Inflammatory macrophage treated with lipopolysaccharide for 1 hour (primary cell): ENCODE measurements at places on chromosomes 6 and 20.

DNA sequence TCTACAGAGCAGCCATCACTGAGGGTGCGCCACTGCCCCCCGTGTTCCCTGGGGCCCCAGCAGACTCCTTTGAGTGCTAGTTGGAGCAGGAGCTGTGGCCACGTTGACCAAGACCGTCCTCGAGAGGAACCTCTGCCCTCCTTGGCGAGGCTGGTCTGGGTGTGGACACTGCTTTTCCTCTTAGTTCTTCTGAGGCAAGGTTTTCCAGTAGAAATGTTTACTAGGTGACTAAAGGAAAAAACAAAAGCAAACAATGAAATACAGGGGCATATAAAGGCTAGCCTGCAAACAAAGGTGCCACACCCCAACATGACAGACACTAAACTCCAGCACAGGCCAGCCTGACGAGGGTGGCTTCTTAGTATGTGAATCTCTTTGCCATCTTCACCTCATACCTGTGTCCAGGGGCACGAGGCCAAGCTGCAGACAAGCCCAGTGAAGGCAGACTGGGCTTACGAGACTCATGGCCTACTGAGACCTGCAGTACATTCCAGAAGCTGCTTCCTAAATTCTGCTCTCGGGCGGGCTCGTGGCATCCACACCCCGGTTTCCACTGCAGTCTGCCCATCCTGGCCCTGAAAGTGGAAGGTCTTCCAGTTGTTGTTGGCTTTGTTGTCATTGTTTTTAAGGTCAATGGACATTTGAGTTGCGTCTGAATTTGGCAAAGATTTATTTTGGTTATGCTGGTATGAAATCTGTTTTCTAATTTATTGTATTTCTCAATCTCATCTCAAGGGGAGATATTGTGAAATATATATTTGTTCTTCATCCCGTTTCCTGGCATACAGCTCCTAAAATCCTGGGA is 39.2 kb downstream of the FAM50B start:
- no peak for DNase-seq

GRCh38 chr6:14790976-14791375 is 454.9 kb upstream of the JARID2 start:
- DNase-seq = no peak

GRCh38 chr6:52435345-52435744 is 15.2 kb downstream of the EFHC1 start:
- no peak for DNase-seq

DNA sequence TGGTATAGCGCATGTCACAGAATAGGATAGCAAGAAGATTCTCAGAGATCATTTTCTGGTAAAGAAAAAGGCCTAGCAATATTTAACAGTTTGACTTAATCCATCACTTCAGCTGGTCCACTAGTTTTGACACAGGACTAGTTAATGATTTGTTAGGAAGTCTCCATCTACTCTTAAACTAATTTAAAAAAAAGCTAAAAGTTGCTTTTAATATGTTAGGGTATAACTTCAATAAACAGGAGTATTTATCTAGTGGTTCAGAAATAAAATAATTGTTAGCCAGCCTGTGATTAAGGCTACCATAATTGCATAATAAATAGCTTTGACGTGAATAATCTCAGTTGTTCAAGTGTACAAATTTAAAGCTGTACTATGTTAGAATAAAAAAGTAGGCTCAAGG is 195.6 kb downstream of the FUT9 start:
- no peak for DNase-seq

- DNase-seq = no peak
Observed at GRCh38 chr20:47136782-47137181, 219.7 kb downstream of the ZMYND8 start.

DNA sequence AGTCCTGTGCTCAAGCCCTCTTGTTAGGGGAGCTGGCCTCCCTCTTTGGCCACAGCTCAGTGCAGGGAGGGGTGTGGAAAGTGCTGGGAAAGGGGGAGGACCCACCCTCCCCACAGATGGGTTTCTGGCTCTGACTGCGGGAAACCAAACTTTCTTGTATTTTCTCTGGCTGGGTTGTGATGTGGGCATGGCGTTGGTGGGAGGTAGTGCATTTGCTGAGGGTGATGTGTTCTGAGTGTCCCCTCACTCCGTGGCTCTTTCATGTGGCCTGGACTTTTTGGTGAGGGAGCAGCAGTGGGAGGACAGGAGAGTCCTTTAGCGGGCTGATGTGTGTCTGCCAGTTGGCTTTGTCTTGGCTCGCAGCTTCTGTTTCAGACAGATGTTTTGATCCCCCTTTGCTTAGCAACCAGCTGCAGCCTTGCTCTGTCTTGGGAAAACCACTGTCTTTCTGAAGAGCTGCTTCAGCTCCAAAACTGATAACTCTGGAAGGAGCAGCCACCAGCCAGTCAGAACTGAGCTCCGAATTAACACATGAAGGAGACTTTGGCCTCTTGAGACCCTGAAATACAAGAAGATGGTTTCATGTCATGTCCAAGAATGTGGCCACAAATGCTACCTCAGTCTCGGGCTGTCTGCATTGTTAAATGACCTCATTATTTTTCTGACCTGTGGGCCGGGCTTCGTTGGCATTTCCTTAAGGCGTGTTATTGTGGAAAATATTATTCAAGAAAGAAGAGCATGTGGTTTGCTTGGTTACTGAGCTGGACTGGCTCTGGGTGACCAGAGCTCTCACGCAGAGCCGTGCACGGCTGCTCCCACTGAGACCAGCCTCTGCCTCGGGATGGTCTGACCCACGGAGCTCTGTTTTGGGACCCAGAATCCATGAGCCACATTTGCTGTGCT is 21.5 kb downstream of the SYNJ2 start:
- DNase-seq = no peak

GRCh38 chr6:170160628-170161611 is 130.0 kb downstream of the DLL1 start:
- DNase-seq = no peak

DNA sequence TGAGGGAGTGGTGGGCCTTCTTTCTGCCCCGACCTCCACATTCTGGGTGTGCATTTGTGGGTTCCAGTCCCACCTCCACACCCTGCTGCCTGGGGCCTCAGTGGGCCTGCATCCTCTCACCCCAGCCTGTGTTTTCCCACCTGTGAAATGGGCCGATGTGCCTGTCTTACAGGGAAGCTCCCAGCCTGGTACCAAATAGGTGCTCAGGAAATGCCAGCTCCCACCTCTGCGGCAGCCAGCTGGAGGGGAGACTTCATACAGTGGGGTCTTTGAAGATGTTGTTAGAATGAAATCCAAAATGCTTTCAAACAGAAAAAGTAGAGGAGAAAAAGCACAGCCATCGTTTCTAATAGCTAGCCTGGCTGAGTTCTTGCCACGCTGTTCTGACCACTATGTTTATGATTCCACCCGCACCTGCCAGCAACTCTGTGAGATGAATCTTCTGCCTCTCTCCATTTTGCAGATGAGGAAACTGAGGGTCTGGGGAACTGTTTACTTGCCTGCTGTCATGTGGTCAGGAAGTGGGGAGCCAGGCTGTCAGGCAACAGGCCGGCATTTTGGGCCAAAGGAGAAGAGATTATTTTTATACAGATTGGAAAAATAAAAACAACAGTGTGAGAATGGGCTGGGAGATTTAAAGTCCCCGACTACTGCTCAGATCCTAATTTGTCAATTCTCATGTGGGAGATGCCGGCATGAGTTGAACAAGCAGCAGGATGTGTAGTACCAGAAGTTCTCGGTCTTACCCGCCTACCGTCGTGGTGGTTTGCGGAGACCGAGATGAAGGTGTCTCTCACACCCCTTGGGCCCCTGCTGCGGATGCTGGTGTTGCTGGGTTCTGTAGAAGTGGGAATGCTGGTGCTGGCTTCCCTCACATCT is 4.6 kb downstream of the TMEM181 start:
- DNase-seq = no peak

- DNase-seq = no peak
Observed at GRCh38 chr6:2072453-2072852, 173.0 kb downstream of the GMDS start.

- DNase-seq = peak; percentile 56
Observed at GRCh38 chr6:16344756-16345155, 106.4 kb downstream of the GMPR start.

DNA sequence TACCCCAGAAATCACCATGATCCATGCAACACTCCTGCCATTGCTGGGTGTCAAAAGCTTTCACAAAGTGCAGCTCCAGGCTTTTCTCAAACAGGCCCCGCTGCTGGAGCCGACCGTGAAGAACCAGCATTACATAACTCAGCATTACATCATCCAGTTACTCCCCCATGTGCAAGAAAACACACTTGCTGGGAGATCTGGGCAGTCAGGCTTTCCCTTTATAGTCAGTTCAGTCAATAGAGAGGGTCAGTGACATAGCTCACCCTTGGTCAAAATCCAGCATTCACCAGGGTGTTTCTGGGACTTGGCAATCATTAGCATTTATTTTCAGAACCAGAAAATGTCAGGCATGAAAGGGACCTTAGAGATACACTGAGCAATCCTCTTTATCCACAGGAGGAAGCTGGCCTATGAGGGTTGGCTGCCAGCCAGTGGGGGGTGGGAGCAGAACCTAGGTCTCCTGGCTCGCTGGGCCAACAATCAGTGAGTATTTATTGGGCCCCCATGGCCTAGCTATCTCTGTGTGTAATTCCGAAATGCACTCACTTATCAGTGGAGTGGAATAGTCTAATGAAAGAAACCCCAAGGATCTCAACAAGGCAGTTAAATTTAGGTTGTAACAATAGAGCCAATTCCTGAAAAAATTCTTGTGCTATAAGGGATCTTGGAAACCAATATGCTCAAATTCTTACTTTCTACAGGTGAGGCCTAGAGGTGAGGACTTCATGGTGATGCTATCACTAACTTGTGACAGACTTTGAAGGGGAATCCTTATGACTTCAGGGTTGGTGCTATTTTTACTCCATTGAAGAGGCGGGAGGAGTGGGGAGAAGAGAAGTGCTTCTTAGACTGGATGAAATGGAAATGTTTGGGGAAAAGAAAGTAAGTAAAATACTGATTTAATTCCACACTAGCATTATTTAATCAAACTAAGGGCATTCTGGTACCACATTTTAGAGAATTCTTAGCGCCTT is 54.6 kb downstream of the LYRM4 start:
- DNase-seq = peak; percentile 88

GRCh38 chr6:28884423-28885131 is 39.2 kb downstream of the TRIM27 start:
- DNase-seq = peak; percentile 45

DNA sequence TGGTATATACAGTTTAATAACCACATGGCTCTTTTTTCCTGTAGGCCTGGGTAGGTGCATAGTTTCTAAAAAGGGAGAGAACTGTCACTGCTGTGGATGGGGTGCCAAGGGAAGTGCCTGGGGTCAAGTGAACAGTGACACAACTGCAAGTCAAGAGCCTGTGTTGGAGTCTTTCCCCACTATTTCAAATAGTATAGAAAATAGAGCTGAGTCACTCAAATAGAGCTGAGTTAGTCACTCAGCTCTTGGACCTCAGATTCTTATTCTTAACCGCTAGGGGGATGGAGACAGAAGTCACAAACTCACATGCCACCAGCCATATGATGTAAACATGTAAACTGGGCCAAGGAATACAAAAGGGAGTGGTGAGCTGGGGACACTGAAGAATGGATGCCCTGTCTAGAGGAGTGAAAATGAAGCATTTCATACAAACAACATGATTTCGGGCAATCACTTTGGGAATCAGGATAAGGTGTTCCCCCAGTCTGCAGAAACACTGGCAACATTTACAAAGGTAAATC is 2.1 kb downstream of the NQO2 start:
- DNase-seq = peak; percentile 87

- no peak for DNase-seq
Observed at GRCh38 chr20:45861221-45862075, 4.0 kb downstream of the ZSWIM3 start.

- DNase-seq = no peak
Observed at GRCh38 chr6:25670208-25670607, 18.2 kb downstream of the SCGN start.

DNA sequence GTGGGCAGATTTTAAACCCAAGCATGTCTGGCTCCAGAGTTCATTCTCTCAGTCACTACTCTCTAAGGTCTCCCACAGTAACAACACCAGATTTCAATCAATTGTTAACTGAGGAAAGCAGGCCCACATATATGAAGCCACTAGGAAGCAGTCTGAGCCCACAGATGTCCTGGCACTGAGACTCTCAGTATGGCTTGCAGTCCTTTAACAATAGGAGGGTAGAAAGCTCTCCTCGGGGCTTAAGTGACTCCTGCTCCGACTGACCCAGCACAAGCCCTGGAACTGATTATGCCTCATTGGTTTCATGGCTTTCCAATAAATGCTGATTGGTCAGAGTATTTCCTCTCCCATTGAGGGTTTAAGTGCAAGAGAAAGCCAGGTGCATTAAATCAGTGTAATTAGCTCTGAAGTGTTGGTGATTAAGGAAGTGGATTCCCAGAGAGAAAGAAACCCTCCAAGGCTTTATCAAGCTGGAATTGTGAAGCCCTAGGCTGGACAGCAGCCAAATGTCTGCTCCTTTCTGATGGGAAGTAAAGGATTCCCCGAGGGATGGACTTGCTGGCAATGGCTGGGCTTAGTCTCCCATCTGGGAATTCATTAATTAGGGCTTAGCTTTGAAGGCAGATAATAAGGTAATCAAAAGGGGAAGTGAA is 76.6 kb upstream of the PROKR2 start:
- DNase-seq = no peak

- no peak for DNase-seq
Observed at GRCh38 chr6:39942903-39943580, 8.8 kb upstream of the MOCS1 start.

DNA sequence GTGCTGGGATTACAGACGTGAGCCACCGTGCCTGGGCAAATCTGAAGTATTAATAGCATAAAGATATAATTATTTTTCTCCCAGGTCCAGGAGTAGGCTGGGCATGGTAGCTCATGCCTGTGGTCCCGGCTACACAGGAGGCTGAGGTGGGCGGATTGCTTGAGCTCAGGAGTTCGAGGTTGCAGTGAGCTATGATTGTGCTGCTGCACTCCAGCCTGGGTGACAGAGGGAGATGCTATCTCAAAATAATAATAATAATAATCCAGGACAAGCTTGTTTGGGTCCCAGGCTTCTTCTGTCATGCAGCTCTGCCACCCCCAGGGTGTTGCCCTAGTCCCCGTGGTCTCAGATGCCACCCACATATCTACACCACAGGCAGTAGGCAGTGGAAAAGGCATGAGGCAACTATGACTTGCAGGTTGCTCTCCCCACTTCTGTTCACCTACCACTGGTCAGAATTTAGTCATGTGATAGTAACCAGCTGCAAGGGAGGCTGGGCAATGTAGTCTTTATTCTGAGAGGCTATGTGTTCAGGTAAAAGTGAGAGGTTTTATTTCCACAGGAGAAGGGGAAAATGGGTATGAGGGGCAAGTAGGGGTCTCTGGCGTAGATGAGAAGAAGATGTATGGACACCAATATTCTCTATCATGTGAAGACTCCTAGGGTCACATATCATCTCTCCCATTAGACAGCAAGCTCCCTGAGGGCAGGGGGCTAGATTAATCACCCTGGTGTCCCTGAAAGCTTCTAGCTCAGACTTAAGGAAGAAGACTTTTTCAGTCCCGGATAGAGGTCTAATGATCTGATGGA is 25.7 kb downstream of the TCF15 start:
- DNase-seq = no peak

GRCh38 chr6:112021691-112022310 is 32.1 kb upstream of the CCN6 start:
- no peak for DNase-seq
